Fibroblast of lung (primary cell): ENCODE measurements at places on chromosomes 6 and 20. TPM values are rescaled to one million over a fixed set of nuclear protein-coding genes. Genes with fewer than 3 reads are reported as not detected.

GRCh38 chr6:149176971-149177667 lies 140.4 kb upstream of the TAB2 start:
- DNase-seq = no peak
- no peak overlapping the region for H3K27ac ChIP-seq
- H3K4me3 ChIP-seq = no peak overlapping the region
- H3K27me3 ChIP-seq = peaks cover 6% of the 10 kb centered on the region
- no peaks in the 10 kb centered on the region for H3K4me1 ChIP-seq
- no peaks in the 10 kb centered on the region for H3K36me3 ChIP-seq

- no peak overlapping the region for H3K4me3 ChIP-seq
- H3K36me3 ChIP-seq = no peaks in the 10 kb centered on the region
- no peaks in the 10 kb centered on the region for H3K27me3 ChIP-seq
- DNase-seq = no peak
- H3K4me1 ChIP-seq = no peaks in the 10 kb centered on the region
- H3K27ac ChIP-seq = no peak overlapping the region
These were observed 771.4 kb upstream of the MMS22L start for GRCh38 chr6:98054453-98054852.

Gene AVP
- total RNA-seq = not detected in 2 replicates

GRCh38 chr6:138869398-138869797 lies 73.5 kb downstream of the ECT2L start:
- H3K27ac ChIP-seq = no peak overlapping the region
- H3K4me1 ChIP-seq = no peaks in the 10 kb centered on the region
- no peak for DNase-seq
- no peak overlapping the region for H3K4me3 ChIP-seq
- H3K36me3 ChIP-seq = no peaks in the 10 kb centered on the region

GRCh38 chr20:16412906-16413305 lies 160.3 kb downstream of the KIF16B start:
- no peak for DNase-seq
- no peaks in the 10 kb centered on the region for H3K36me3 ChIP-seq
- H3K4me3 ChIP-seq = no peak overlapping the region
